ENCODE measurements at places on chromosomes 16 and 17.
A peak's percentile ranks its signal among the peaks of the same experiment; 100 is the strongest.

DNA sequence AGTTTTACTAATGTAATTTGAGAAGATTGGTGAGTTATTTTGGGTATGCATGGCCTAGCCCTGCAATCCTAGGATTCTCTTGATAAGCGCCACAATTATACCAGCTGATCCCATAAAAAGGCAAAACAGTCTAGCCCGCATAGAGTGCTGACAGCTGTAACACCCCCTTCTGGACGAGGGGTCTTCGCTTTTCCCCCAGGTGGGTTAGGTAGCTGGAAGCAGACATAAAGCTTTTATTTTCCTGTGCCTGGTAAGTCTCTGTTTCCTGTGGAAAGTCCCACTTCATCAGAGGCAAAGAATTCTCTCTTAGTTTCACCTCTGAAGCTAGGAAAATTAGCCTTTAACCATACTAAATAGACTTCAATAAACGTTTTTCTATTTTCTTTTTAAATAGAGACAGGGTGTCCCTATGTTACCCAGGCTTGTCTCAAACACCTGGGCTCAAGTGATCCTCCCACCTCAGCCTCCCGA is 108.3 kb downstream of the YPEL2 start:
- DNase-seq = no peak

GRCh38 chr16:57630407-57630797 is 2.0 kb downstream of the ADGRG1 start:
- DNase-seq = no peak

DNA sequence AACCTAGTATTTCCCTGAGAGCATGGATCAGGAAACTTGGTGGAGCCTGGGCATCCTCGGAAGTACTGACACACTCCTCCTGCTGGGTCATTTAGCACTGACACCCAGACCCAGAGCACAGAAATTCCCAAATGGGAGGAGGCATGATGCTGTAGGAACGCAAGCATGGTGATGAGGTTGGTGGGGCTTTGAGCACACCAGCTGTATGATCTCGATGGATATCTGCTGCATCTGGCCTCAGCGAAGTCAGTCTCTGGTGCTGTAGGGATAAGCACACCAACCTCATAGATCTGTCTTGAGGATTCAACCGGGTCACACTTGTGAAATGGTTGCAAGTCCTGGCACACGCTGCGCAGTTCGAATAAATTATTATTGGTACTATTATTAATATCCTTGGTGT is 52.5 kb downstream of the SHISA6 start:
- DNase-seq = no peak

GRCh38 chr16:67543036-67543435 is 14.4 kb downstream of the RIPOR1 start:
- no peak for DNase-seq

DNA sequence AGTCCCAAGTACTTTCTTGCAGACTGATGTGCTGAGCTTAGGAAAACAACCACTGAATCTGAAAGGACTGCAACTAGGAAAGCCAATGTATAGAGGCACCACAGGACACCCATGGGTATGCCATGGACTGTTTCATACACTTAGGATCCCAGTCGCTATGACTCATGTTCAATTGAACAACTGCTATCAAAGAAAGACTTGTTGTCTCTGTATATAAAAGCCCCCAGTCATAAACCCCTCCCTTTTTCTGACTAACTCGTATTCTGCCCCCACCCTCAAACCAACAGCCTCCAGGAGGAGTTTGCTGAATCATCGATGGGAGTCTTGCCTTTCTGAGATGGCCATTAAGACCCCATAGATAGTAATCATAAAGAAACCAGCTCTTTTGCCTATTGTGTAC is 205.4 kb downstream of the ANKFN1 start:
- DNase-seq = no peak

DNA sequence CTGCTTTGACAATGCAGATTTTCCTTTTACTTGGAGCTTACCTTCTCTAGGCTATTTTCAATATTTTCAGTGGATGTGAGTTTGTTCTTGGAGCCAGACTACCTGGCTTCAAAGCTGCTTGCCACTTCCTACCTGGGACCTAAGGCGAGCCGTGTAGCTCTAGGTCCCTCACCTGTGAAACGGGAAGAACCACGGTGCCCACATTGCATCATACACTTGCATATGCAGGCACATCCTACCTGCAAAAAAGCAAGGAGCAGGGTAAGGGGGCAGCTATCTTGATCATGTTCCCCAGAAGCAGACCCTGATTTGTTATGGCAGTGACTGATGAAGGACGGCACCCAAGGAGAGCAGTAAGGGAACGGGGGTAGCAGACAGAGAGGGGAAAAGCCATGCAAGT is 27.0 kb upstream of the MPRIP start:
- DNase-seq = no peak

DNA sequence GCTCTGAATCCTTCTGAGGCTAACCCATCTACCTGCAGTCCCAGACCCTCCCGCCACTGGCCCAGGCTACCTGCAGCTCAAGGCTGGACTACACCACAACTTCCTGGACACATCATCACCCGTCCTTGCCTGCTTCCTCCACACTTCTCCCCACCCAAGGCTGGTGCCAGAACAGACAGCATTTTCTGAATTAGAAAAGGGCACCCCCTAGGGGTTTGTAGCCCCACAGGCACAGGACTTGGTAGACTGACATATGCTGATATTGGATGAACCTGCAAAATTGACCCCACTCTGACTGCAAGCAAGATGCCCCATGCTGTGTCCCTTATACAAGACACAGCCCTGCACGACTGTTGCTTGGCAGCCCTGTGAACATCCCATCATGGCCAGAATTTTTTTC is 271.5 kb upstream of the C16orf82 start:
- DNase-seq = no peak

DNA sequence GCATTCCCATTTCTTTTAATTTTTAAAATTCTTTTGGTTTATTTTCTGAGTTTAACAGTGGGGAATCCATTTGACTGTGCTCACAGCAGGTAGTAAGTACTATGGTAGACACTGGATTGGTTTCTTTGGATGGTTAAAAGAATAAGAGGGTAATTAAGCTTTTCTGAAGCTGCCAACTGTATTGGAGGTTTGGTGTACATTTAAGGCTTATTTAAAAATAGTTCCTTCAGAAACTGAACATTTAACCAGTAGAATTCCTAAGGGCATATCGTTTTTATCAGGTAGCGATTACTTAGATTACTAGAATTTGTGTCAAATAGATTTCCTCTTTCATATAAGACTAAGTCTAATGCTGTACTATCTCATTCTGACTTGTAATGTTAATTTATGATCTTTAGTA is 162.4 kb downstream of the PPM1E start:
- no peak for DNase-seq

DNA sequence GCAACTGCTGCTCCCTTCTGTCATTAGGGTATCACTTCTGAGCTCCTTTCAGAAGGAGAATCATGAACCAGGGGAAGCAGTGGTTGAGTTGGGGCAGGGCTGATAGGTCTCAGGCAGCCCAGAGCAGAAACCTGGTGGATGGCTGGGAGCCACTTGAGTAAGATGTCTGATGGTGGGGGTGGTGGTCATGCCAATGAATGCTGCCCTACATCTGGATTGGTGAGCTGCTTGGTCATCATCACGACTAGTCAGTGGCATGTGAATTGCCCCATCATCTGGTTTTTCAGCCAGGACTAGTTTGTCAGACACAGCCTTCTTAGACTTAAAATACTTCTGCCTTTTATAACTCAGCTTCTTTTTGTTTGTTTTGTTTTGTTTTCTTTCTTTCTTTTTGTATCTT is 2.6 kb downstream of the GID4 start:
- DNase-seq = no peak

GRCh38 chr16:85750146-85750826 is 610 bp downstream of the C16orf74 start:
- DNase-seq = peak; percentile 77

DNA sequence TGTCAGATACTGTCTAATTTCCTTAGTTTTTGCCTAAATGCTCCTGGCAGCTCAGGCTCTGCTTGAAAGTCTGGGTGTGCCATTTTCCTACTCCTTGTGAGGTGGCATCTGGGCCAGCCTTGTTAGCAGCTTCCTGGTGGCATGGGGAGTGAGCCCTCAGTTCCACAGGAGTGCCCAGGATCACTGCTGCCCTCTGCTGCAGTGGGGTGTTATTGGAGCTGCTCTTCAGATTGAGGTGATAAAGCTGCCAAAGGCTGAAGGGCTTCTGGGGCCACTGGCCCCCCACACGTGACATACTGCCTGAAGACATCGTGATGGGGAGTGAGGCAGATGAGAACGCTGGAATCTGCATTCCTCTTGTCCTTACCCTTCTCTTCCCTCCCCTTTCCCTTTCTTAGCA is 27.4 kb downstream of the CEP95 start:
- no peak for DNase-seq

DNA sequence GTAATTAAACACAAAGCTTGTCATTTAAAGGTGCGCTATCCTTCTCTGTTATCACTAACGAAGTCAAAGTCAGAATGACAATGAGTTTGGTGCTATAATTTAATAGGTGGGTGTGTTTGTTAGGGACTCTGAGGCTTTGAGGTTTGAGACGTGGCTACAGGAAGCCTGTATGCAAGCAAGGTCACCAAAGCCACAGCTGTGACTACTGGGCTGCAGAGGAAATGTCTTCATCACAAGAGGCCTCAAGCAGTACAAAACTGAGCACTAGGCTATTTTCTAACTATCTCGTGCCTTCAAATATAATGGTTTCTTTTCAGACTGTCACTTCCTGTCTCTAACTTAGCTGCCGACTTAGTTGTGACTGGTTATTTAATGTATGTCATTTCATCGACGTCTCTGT is 141.2 kb downstream of the AATF start:
- no peak for DNase-seq

Measured in NCI-H2171 (cell line).